ELR (cell line): ENCODE measurements at places on chromosomes 2 and 18.

DNA sequence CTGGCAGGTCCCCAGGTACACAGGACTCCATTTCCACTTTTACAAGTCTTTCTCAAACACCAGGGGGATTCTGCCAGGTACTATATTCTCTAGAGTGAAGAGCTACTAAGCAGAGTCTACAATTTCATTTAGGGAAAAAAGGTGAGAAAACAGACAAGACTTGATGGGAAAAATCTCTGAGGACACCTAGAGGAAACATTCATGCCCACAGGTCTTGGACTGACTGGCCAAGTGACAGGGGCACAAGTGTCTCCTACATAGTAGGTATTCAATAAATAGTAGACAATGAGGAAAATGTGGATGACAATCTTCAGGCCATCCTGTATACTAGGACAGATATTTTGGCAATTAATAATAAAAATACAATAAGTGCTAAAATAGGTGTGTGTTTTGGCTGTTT, 228.6 kb downstream of the CLIP4 start:
- no peak for DNase-seq

GRCh38 chr2:144430722-144431391, 89.1 kb downstream of the ZEB2 start:
- DNase-seq = no peak

DNA sequence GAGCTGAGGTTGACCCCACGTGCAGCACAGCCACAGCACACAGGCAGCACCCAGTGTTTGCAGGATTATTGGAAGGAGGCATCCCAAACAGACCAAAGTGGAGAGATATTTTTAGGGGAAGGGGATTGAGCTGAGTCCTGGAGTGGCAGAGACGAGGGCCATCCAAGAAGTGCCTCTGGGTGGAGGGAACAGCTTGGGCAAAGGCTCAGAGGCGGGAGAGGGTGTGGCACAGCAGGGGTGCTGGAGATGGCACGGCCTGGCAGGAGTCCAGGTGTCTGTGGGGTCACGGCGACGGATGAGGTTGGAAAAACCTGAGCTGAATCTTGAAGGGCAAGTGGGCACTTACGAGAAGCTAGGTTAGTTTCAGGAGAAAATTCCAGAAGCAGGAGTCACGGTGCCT, 60.6 kb downstream of the INHBB start:
- no peak for DNase-seq

GRCh38 chr2:145874466-145874865, 1354.5 kb upstream of the ZEB2 start:
- peak; percentile 10 for DNase-seq

GRCh38 chr2:36300697-36301096, 54.9 kb upstream of the CRIM1 start:
- no peak for DNase-seq

DNA sequence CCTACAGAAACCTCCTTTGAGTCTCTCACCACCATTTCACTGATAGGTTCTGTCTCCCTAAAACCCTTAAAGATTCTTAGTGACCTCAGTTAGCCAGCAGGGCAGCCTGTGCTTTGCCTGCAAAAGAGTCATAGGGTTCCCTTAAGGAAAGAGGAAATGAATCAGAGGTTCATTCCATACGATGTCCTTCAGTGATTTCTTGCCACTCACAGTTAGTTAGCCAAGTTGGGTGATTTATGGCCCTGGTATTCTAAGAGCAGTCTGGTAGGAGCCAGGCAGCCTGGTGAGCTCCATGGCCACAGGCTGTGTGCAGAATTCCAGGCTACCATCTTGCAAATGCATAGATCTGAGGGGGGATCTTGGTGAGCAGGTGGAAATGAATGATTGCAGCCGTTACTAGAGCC, 18.7 kb upstream of the CCBE1 start:
- DNase-seq = peak; percentile 99

GRCh38 chr2:211837206-211837605, 701.4 kb downstream of the ERBB4 start:
- DNase-seq = no peak

- DNase-seq = no peak
Observed at GRCh38 chr2:42847596-42848151, 55.3 kb upstream of the HAAO start.

- peak; percentile 11 for DNase-seq
Observed at GRCh38 chr2:209579230-209579749, 155.4 kb downstream of the MAP2 start.

GRCh38 chr2:208125251-208125650, 927 bp upstream of the CRYGD start:
- no peak for DNase-seq

DNA sequence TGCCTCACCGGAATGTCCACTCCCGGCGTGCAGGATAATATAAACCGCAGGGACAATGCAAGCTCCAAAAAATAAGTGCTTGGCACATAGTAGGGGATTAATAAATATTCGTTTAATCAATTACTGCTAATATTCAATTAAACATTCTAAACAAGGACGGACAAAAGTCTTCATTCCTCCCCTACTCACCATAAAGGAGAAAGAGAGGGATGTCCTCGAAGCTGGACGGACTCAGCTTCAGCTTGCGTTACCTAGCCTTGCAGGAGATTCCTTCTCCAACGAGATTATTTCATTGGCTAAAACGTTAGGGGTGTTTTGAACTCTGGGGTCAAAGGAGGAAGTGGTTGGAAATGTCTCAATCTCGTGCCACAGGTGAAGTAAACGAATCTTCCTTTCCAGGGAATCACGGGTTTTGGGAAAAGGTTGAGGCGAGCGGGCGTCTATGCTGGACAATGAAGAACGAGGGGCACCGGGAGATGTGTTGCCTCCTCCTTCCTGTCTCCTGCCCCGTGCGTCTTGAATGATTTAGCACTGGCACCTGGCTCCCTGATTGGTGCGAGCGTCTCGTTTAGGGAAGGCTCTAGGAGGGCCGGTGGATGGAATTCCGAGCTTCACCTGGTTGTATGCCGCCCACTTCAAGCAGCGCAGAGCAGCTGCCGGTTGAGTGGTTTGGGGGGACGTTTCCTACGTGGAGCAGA, 2.0 kb upstream of the GAD1 start:
- DNase-seq = no peak

- DNase-seq = peak; percentile 91
Observed at GRCh38 chr2:46062637-46063412, 234.4 kb upstream of the EPAS1 start.

DNA sequence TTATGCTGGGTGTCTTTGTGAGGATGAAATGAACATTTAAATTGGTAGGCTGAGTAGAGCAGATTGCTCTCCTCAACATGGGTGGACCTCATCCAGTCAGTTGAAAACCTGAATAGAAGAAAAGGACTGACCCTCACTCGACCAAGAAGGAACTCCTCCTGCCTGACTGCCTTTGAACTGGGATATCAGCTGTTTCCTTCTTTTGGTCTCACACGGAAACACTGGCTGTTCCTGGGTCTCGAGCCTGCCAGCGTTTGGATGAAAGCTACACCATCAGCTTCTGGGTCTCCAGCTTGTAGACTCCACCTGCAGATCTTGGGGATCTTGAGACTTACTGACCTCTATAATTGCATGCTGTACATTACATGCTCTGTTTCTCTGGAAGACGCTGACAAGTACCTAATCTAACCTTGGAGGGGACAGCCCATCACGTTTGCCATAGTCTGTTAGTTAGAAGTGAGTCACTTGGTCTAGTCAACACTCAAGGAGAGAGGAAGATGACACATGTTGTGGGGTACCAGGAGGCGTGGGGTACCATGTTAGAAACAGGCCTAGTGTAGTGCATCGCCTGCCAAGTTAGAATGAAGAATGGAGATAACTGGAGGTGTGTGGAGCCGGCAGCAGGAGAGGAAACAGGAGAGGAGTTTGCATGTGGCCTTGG, 267.0 kb downstream of the MREG start:
- DNase-seq = peak; percentile 21

DNA sequence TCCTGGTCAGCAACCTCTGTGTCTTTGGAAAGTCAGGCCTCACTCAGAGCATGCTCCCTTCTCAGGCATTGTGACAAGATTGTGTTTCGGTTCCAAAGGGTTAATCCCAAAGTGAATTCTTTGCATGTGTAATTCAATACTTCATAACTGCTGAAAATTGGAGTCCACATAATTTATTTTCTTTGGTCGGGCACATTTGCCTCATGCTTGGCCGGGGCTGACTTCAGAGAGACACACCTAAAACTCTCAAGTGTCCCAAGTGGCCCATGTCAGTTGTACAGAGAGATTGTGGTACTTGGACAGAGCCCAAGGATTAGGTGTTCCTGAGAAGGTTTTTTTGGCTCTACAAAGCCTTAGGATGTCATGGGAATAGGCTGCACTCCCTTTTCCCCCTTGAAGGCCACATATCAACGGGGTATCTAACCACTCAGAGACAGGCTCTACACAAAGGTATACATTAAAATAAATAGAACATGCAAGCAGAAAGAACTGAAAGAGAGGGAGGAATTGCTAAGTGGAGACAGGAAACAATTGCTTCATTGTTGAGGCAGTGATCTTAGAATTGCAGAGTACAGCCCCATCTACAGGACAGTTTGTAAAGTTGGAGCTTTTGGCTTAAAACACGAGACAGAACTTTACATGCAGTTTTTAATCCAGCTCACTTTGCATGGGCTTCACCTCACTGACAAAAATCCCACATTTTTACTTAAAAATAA, 1232.3 kb upstream of the ZEB2 start:
- DNase-seq = peak; percentile 81
